ENCODE measurements at places on chromosomes 5 and 9.

GRCh38 chr5:120538644-120539043 is 74.5 kb downstream of the PRR16 start:
- peaks cover 10% of the 10 kb centered on the region for H3K4me1 ChIP-seq
- no peak overlapping the region for H3K27ac ChIP-seq
- no peaks in the 10 kb centered on the region for H3K27me3 ChIP-seq
- no peak overlapping the region for H3K4me3 ChIP-seq
- no peaks in the 10 kb centered on the region for H3K36me3 ChIP-seq

- H3K4me3 ChIP-seq, result no peak overlapping the region
- no peaks in the 10 kb centered on the region for H3K27me3 ChIP-seq
- no peaks in the 10 kb centered on the region for H3K4me1 ChIP-seq
- no peak overlapping the region for H3K27ac ChIP-seq
- H3K36me3 ChIP-seq, result no peaks in the 10 kb centered on the region
Observed at GRCh38 chr5:160330212-160330611, 17.8 kb upstream of the CCNJL start.

DNA sequence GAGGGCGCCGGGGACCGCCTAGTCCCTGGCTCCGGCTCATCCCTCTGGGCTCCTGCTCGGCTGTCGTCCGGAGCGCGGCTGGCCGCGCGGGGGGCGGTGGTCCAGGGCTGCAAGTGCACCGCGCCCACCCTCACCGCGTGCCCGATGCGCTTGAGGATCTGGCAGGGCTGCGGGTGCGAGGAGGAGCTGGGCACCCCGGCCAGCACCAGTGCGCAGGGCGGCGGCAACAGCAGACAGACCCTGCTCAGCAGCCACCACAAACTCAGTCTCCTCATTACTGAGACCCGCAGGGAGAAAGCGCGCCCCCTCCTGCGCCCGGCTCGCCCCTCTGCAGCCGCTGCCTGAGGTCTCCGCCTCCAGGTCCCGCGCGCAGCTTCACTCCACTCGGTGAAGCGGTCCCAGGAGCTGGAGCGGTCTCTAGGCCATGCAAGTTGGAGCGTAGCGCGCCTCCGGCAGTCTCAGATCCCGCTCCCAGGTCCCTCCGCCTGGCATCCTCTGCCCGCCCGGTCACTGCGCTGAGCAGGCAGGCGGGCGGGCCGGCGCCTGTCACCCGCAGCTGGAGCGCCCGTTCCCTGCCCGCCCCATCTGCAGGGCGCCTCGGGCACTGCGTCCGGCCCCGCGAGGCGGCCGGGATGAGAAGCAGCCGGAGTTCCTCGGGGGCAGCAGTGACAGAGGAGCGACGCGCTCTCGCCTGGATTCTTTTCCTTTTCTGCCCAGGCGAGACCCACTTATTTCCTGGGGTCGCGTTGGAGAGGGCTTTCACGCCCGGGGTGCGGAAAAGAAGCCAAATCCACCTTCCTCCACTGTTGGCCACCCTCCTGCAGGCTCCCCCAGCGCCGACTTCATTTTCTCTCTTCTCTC is 512 bp downstream of the GRIN3A start:
- H3K27ac ChIP-seq, result no peak overlapping the region
- no peaks in the 10 kb centered on the region for H3K36me3 ChIP-seq
- peak overlapping the region; percentile 41 for H3K4me3 ChIP-seq
- peaks cover 14% of the 10 kb centered on the region for H3K4me1 ChIP-seq
- no peak for DNase-seq

DNA sequence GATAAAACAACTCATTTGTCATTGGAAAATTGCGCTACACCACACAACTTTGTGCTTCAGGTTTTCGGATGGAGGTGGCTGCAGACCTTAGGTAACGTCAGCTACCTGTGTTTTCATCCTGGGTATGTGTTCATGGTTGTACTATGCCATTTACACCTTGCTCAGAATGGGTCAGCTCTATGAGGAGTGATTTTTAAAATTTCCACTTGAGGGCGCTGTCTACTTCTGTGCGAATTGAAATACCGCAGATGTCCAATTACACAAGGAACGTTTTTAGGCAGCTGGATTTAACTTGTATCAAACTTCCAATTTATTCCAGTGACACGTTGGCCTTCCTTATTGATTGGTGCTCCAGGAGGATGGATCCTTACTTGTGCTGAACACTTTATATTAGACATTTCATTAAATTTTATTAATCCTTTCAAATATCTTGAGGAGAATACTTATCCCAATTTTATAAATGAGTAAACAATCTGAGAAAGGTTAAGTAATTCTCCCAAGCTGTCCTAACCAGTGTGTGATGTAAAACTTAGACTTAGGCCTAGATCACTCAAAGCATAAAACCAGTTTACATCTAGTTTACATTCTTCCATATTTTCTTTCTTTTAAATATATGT is 23.4 kb downstream of the DMRTA1 start:
- no peaks in the 10 kb centered on the region for H3K4me1 ChIP-seq
- no peak for DNase-seq
- no peak overlapping the region for H3K4me3 ChIP-seq
- H3K27ac ChIP-seq, result no peak overlapping the region
- H3K36me3 ChIP-seq, result no peaks in the 10 kb centered on the region
- no peaks in the 10 kb centered on the region for H3K27me3 ChIP-seq

- H3K4me3 ChIP-seq, result peak overlapping the region; percentile 60
- no peak for DNase-seq
- H3K27me3 ChIP-seq, result no peaks in the 10 kb centered on the region
- H3K4me1 ChIP-seq, result no peaks in the 10 kb centered on the region
- peak overlapping the region; percentile 74 for H3K27ac ChIP-seq
Observed at GRCh38 chr5:136030252-136030651, 1.5 kb downstream of the TGFBI start.

Measured in tibial artery (tissue), 4 donors.